MCF 10A (cell line): ENCODE measurements at places on chromosomes 4 and X. TPM values are rescaled to one million over a fixed set of nuclear protein-coding genes. Genes with fewer than 3 reads are reported as not detected.

The DMRTC1B gene
- total RNA-seq, result not detected in 2 replicates

GRCh38 chr4:27000820-27001219, 140.2 kb downstream of the STIM2 start:
- H3K27me3 ChIP-seq, result no peaks in the 10 kb centered on the region
- no peaks in the 10 kb centered on the region for H3K4me1 ChIP-seq
- peak; percentile 23 for DNase-seq
- H3K4me3 ChIP-seq, result no peak overlapping the region
- H3K36me3 ChIP-seq, result no peaks in the 10 kb centered on the region

The MAGEE2 gene
- total RNA-seq, result not detected in 2 replicates

The GNRHR gene
- not detected in 2 replicates for total RNA-seq

GRCh38 chrX:134373736-134374135, 86.2 kb upstream of the HPRT1 start:
- H3K4me1 ChIP-seq, result no peaks in the 10 kb centered on the region
- H3K27me3 ChIP-seq, result peaks cover 33% of the 10 kb centered on the region
- H3K27ac ChIP-seq, result peak overlapping the region; percentile 96

The CT47B1 gene
- total RNA-seq, result not detected in 2 replicates

The HTR2C gene
- not detected in 2 replicates for total RNA-seq

The UGT2B10 gene
- not detected in 2 replicates for total RNA-seq

The DNAAF6 gene
- not detected in 2 replicates for total RNA-seq

The GLRA2 gene
- not detected in 2 replicates for total RNA-seq

DNA sequence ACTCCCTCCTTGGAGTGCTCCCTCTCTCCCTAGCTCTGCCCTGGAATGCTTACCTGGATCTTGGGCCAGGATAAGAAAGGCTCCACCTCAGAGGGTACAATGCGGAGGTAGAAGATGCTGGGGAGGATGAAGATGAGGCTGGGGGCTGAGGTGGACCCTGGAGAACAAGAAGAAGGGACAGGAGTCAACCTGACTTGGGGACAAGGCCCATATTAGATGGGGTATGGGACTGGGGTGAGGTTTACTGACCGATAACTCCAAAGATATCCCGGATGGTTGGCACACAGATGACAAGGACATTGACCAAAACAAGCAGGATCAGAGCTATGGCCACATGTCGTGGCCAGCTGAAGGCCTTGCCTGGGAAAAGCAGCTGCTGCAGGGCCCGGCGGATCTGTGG, 10.6 kb downstream of the SLC38A5 start:
- DNase-seq, result no peak
- H3K4me3 ChIP-seq, result no peak overlapping the region
- H3K4me1 ChIP-seq, result peaks cover 6% of the 10 kb centered on the region
- no peaks in the 10 kb centered on the region for H3K27me3 ChIP-seq
- no peak overlapping the region for H3K27ac ChIP-seq
- no peaks in the 10 kb centered on the region for H3K36me3 ChIP-seq

GRCh38 chr4:82711158-82711785, 87.3 kb downstream of the SCD5 start:
- no peaks in the 10 kb centered on the region for H3K36me3 ChIP-seq
- no peak overlapping the region for H3K4me3 ChIP-seq
- no peaks in the 10 kb centered on the region for H3K27me3 ChIP-seq
- DNase-seq, result no peak
- H3K27ac ChIP-seq, result no peak overlapping the region
- H3K4me1 ChIP-seq, result no peaks in the 10 kb centered on the region
